ENCODE measurements at places on chromosomes 2 and 18. TPM values are rescaled to one million over a fixed set of nuclear protein-coding genes. Genes with fewer than 3 reads are reported as not detected.

The CHRNA1 gene
- total RNA-seq, result not detected

The HRH4 gene
- total RNA-seq, result 0.12 TPM

The SH3RF3 gene
- 4.7 TPM for total RNA-seq

The ACMSD gene
- total RNA-seq, result not detected

The PIKFYVE gene
- total RNA-seq, result 38.1 TPM

The C2orf78 gene
- total RNA-seq, result not detected

The DNER gene
- 0.55 TPM for total RNA-seq

The RAB17 gene
- 0.12 TPM for total RNA-seq

The OR6B2 gene
- not detected for total RNA-seq

The ZNF396 gene
- total RNA-seq, result 0.89 TPM

The ST6GAL2 gene
- 0.11 TPM for total RNA-seq

The CAPN13 gene
- total RNA-seq, result not detected

The DSC1 gene
- total RNA-seq, result not detected

The DPP10 gene
- total RNA-seq, result not detected

The CTLA4 gene
- not detected for total RNA-seq

The TMEM182 gene
- 1.5 TPM for total RNA-seq

The CBLN2 gene
- 0.11 TPM for total RNA-seq

The ARHGAP28 gene
- total RNA-seq, result 5.9 TPM

The FAM228A gene
- under 0.01 TPM for total RNA-seq

The SERPINB13 gene
- total RNA-seq, result not detected

The MAP2 gene
- 13.4 TPM for total RNA-seq

The IER3IP1 gene
- 25.2 TPM for total RNA-seq

The ITGA6 gene
- 263 TPM for total RNA-seq

The MREG gene
- total RNA-seq, result 3.2 TPM

The GTF3C2 gene
- total RNA-seq, result 19.6 TPM

The COX7A2L gene
- 308 TPM for total RNA-seq

The C2orf80 gene
- total RNA-seq, result not detected

The UGT1A6 gene
- total RNA-seq, result not detected

The SNTG2 gene
- 0.11 TPM for total RNA-seq

The RNF152 gene
- total RNA-seq, result 15.4 TPM

The PDE6D gene
- 14.4 TPM for total RNA-seq

The REEP1 gene
- total RNA-seq, result 0.11 TPM

The MYO3B gene
- under 0.01 TPM for total RNA-seq

The TEX44 gene
- total RNA-seq, result not detected

The TACR1 gene
- total RNA-seq, result 0.22 TPM

The VWA3B gene
- total RNA-seq, result not detected

The ELOA2 gene
- total RNA-seq, result not detected

The EFHD1 gene
- total RNA-seq, result not detected

The FNDC4 gene
- total RNA-seq, result 15.6 TPM

The SLC9A4 gene
- total RNA-seq, result not detected

The COLEC12 gene
- total RNA-seq, result 13.2 TPM

Measured in uterine smooth muscle cell (primary cell).